ENCODE measurements at places on chromosomes 13 and 19.
A peak's percentile ranks its signal among the peaks of the same experiment; 100 is the strongest.

- no peak for DNase-seq
Observed at GRCh38 chr13:85935868-85936467, 136.7 kb upstream of the SLITRK6 start.

GRCh38 chr19:55679343-55680257 is 4.6 kb downstream of the EPN1 start:
- peak; percentile 79 for DNase-seq

- no peak for DNase-seq
Observed at GRCh38 chr13:70842062-70842644, 733.9 kb upstream of the KLHL1 start.

DNA sequence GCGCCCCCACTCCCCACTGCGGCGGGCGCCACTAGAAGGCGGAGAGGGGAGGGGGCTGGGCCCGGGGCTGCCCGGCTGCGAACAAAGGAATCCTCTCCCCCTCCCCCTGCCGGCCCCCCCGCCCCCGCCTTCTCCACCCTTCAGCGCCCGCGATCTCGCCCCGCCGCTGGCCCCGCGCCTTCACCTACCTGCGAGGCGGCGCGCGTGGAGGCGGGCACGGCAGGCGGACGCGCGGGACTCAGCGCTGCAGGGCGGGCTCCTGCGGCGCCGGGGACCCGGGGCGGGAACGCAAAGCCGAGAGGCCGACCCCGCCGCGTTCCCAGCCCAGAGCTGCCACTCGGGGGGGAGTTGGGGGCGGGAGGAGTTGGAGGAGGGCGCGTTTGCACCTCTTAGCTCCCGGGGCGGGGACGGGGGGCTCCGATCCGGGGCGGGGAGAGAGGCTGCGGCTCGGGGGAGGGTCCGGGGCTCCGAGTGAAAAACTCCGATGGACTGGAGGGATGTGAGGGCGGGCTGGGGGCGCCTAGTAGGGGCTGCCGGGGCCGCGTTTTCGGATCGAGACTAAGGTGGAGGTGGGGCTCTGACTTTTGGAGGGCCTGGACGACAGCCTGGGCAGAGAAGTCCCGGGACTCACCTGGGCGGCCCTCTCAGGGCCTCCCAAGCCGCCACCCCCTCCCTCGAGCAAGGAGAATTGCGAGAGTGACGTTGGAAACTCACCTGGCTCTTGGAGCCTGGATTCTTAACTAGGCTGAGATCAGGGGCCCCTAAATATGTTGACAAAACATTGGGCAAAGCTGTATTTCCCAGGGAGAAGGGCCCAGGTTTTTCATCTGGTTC is at the start of gene FBN3:
Gene FBN3 (minus strand): TSS at position 332 of the 834 bp plus-strand sequence. CDS start 2,112 bp downstream, outside the sequence.
- DNase-seq, result no peak

DNA sequence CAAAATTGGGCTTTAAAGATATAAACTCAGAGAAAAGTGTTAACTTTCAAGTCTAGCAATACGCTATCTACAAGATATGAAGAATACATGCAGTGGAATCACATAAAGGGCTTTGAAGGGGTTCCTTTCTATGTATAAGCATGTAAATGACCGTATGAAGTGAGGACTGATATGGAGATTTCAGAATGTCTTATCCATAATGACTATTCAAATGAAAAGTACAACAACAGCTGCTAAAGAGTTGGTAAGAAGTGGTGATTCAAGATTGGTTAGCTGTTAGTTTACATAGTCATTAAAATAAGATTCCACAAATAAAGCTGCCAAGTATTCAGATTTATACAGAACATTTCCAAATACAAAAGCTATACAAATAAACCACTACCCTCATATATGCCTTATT is 153.4 kb upstream of the STARD13 start:
- no peak for DNase-seq

DNA sequence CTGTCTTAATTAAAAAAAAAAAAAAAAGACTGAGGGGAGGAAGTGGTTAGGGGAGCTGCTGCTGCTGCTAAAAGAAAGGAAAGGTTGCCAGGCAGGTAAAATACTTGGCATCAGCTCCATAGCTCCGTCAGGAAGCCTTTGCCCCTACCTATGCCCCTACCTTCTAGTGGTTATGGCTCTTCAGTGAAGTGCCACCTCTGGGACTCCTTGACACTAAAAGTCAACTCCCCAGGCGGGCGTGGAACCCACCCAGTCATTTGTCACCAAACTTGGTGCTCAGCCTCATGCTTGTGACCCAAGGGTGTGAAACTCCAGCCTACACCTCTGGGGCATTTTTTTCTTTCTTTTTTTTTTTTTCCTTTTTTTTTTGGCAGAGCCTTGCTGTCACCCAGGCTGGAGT is 4.9 kb upstream of the NECTIN2 start:
- no peak for DNase-seq

GRCh38 chr13:52809310-52809769 is 39.1 kb downstream of the PCDH8 start:
- DNase-seq, result peak; percentile 53

DNA sequence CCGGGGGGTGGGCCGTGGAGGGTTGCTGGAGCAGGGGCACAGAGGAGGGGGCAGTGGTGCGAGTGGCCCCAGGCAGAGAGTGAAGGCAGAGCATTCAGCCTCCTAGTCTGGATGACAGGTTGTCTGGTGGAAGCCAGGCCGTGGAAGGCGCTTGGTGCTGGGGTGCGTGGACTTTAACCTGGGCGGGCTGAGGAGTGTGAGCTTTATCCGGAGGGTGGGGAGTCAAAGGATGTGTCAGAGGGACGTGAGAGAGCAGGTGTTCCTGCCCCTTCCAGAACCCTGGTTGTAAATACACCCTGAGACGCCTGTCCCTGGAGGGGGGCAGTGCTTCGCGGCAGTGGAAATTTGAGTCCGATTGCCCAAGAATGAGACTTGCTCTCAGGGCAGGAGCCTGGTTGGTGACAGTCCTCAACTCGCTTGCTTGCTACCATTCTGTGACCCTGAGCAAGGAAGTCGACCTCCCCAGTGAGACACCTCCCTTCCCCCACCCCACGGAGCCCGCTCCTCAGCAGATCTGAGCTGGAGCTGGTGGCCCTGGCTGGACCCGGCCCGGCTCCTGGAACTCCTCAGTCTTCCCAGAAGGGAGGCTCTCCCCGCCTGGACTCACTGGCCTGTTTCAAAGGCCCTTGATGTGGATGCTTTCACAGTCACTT is 2.3 kb downstream of the SPPL2B start:
- DNase-seq, result no peak

- DNase-seq, result no peak
Observed at GRCh38 chr19:10987571-10988297, 26.9 kb downstream of the SMARCA4 start.

DNA sequence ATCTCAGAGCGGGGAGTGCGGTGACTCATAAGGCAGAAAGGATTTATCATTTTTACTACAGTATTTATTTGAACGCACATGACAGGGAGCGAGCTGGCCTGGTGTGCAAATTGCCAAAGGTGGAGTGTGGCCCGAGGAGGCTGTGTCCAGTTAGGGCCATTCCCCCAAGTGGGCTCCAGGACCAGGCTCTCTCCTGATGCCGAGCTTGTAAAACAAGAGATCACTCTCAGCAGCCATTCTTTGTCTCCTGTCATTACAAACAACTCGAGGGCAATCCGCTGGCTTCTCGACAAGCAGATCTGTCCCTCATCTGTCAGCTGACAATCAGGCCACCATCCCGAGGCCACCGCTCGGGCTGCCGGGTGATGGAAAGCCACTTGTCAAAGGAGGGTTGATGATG is 418.9 kb downstream of the ZNF536 start:
- no peak for DNase-seq

DNA sequence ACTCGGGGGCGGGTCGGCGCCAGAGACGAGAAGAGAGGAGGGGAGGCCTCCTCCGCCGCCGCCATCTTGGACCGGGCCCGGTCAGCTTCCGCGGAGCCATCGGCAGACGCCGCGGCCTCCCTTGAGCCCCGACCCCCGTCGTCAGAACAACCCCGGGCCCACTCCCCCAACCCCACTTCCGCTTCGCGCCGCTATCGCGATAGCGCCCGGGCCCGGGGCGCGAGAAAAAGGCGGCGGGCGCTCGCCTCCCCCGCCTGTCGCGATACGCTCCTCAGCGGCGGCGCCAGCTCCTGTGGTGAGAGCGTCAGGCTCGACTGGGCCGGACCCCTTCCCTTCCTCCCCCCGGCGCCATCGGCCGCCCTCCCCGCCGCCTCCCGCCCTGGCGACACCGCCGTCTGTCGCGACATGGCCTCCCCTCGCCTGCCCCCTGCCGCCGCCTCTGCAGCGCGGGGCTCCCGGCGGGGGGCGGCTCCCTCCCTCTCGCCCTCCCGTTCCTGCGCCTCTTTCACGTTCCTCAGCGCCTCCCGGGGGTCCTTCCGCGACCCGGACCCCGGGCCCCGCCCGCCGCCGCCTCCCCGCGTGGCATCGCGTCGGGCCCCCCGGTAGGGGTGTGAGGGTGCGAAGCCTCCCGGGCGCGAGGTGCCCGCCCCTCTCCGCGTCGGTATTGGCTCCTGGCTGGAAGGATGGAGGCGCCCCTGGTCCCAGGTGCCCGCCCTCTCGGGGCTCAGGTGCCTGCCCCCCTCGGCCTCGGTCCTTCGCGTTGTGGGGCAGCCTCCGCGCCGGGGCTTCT is at the start of gene CNOT3:
Gene CNOT3 (plus strand): TSS at position 64 of the 790 bp plus-strand sequence. CDS start 5,217 bp downstream, outside the sequence.
- DNase-seq, result no peak

GRCh38 chr13:76939215-76939614 is 9.1 kb upstream of the ACOD1 start:
- peak; percentile 57 for DNase-seq

DNA sequence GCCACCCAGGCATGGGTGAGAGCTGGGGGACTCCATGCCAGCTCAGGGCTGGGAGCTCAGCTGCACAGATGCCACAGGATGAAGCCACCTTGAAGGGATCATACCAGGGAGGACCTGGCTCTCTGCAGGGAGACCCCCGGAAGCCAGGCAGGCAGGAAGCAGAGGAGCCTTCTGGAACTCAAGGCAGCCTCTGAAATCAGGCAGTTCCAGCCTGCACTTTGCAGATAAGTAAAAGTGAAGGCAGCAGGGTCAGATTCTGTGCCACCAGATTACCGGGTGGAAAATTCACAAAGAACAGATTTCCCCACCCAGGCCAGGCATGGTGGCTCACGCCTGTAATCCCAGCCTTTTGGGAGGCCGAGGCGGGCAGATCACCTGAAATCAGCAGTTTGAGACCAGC is 2.5 kb downstream of the TMEM259 start:
- no peak for DNase-seq

GRCh38 chr13:23898101-23898500 is 799 bp upstream of the C1QTNF9B start:
- peak; percentile 57 for DNase-seq

DNA sequence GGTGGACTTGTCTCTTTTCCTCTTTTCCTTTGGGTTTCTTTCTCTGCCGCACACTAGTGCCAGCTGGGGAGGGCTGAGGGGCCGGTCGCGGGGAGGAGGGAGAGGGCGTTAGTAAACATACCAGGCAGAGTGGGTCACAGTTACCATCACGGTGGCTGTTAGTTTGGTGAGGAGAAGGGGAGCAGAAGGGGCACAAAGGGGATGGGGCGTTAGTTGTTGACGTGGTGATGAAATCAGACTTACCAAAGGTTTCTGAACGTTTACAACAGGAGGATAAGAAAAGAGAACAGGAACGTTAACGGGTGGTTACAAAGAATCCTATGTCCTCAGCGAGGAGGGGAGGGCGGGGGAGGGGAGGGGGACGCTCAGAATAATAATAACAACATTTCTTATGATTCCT is 77.9 kb downstream of the PTPRS start:
- DNase-seq, result no peak

DNA sequence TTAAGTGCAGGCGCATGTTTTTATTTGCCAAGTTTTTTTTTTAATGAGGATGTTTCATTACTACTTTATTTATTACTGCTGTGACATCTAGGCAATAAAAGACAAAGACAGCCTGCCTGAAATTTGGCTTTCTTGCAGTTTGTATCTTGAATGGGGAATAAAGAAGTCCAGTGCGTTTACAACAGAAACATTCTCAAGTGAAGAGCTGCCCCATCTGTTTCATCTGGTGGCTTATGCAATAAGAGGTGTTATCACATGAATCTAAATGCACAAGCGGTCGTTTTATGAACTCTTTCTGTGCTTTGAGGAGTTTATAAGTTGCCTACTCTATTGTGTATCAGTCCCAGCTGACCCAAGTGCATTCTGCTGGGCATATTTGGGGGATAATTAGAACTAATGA is 12.6 kb upstream of the MAB21L1 start:
- DNase-seq, result no peak

GRCh38 chr19:44548736-44549135 is 19.3 kb upstream of the CEACAM20 start:
- DNase-seq, result peak; percentile 43

- peak; percentile 88 for DNase-seq
Observed at GRCh38 chr13:36038785-36039555, 92.2 kb downstream of the DCLK1 start.

GRCh38 chr19:17487284-17488121 is 17.2 kb downstream of the SLC27A1 start:
- no peak for DNase-seq

GRCh38 chr19:37931881-37932655 is 25.1 kb downstream of the SIPA1L3 start:
- DNase-seq, result peak; percentile 54

DNA sequence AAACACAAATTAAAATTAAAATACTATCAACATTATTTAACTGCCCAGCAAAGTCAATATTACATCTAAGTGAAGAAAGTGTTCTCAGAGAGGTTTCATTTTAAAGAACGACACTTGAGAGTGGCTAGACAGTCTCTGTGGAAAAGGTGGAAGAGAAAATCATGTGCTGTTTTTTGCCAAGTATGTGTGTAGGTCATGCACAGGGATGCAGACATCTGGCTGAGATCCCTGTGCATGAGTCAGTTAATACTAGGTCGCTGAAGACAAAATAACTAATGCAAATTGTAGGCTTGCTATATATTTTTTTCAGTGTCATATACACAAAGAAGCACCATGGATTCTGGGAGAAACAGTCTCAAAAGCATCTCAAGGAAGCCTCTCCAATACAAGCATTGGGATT is 44.3 kb upstream of the ENOX1 start:
- peak; percentile 85 for DNase-seq

DNA sequence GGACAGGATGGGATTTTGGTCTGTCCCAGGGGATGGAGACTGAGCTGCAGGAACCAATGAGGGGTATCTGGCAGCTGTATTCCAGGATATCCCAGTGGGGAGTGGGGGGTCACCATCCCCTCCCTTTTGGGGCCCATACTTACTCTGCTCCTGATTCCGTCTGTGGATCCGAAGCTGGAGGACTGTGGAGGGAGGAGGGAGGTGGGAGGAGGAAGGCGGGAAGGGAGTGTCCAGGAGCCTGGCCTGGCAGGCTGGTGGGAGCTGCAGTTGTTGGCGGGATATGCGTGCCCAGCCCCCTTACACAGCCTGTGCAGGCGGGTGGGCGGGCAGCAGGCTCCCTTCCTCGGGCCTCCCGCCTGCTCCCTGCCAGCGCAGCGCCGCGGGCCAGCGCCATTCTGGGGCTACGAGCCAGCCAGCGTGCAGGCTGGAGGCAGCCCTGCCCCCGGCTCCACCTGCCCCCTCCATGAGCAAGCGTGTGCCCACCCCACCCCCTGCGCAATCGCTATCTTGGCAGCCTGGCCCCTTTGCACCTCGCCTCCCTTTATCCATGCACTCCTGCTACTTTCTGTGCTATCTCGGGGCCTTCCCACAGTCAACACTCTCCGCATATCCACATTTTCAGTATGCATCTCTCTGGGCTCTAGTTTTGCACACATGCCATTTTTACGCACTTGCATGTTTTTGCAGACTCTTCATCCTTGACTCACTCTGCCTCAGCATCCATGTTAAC is 2.8 kb downstream of the MAMSTR start:
- DNase-seq, result peak; percentile 54
